Activated CD8-positive, alpha-beta T cell treated with anti-CD3 and anti-CD28 coated beads for 36 hours (primary cell): ENCODE measurements at places on chromosomes 7 and 10. TPM values are rescaled to one million over a fixed set of nuclear protein-coding genes. Genes with fewer than 3 reads are reported as not detected.

GRCh38 chr7:33261585-33261984, 132.2 kb downstream of the BBS9 start:
- H3K36me3 ChIP-seq = peaks cover 3% of the 10 kb centered on the region
- H3K27me3 ChIP-seq = no peaks in the 10 kb centered on the region
- peaks cover 6% of the 10 kb centered on the region for H3K4me1 ChIP-seq
- H3K4me3 ChIP-seq = no peak overlapping the region
- peak; percentile 18 for DNase-seq

DNA sequence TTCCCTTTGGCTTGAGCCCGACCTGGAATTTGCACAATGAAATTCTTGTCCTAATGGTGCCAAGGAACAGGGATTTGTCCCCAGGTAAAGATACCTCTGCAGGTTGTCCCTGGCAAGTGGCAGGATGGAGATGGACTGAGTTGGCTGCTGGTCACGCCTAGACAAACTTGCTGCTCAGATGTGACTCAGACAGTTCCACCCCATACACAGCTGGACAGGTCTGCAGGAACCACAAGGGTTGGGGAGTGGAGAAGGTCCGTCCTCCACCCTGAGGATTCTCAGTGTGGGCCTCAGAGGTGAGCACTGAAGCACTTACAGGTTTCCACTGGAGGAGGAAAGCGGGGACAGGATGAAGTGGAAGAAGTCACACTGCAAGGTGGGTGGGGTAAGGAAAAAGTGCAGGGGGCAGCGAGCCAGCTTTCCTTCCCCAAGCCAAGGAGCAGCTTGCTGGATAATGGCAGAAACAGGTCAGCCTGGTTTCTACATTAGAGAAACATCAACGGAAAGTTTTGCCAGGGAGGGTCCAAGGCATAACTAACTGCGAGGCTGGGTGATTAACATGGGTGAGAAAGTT, 20.5 kb downstream of the ITPRIP start:
- H3K4me3 ChIP-seq = no peak overlapping the region
- peaks cover 48% of the 10 kb centered on the region for H3K4me1 ChIP-seq
- no peaks in the 10 kb centered on the region for H3K27me3 ChIP-seq
- no peak for DNase-seq
- H3K36me3 ChIP-seq = peaks cover 20% of the 10 kb centered on the region

DNA sequence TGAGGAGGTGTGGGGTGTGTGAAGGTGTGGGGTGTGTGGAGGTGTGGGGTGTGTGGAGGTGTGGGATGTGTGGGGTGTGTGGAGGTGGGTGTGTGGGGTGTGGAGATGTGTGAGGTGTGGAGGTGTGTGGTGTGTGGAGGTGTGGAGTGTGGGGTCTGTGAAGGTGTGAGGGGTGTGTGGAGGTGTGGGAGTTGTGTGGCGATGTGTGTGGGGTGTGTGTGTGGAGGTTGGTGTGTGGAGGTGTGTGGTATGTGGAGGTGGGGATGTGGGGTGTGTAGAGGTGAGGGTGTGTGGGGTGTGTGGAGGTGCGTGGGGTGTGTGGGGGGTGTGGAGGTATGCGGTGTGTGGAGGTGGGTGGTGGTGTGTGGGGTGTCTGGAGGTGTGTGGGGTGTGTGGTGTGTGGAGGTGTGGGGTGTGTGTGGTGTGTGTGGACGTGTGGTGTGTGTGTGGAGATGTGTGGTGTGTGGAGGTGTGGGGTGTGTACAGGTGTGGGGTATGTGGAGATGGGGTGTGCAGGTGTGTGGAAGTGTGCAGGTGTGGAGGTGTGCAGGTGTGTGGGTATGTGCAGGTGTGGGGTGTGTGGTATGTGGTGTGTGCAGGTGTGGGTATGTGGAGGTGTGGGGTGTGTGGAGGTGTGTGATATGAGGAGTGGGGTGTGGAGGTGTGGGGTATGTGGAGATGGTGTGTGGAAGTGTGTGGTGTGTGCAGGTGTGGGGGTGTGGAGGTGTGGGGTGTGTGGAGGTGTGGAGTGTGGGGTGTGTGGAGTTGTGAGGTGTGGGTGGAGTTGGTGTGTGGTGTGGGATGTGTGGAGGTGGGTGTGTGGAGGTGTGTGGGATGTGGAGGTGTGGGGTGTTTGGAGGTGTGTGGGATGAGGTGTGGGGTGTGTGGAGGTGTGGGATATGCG, 34.5 kb downstream of the SPDYE17 start:
- H3K36me3 ChIP-seq = no peaks in the 10 kb centered on the region
- H3K4me1 ChIP-seq = peaks cover 3% of the 10 kb centered on the region
- H3K27ac ChIP-seq = no peak overlapping the region
- no peaks in the 10 kb centered on the region for H3K27me3 ChIP-seq
- no peak overlapping the region for H3K4me3 ChIP-seq

DNA sequence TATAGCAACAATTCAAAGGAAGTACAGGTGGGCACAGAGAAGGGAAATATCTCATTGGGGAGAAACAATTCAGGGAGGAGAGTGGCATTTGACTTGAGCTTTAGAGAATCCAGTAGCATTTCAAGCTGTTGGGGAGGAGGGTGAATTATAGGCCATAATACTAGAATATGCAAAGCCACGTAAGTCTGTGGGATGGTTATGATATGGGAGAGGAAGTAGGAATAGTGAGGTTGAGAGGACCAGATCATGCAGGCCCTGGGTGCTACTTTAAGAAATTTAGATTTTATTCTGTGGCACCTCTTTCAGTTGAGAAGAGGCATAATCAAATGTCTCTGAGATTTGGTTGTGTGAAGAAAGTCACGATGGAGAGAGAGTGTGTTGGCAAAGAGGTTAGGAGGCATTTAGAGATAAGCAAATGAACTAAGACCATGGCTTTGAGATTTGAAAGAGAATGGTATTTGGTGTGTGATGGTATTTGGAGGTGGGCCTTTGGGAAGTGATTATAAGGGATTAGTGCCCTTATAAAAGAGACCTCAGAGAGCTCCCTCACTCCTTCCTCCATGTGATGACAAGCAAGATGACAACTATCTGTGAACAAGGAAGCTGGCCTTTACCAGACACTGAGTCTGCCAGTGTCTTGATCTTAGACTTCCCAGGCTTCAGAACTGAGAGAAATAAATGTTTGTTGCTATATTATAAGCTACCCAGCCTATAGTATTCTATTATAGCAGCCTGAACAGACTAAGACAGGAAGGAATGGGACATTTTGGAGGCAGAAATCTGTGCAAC, 15.1 kb downstream of the ADD3 start:
- no peak overlapping the region for H3K4me3 ChIP-seq
- no peaks in the 10 kb centered on the region for H3K36me3 ChIP-seq
- H3K27ac ChIP-seq = peak overlapping the region; percentile 9

DNA sequence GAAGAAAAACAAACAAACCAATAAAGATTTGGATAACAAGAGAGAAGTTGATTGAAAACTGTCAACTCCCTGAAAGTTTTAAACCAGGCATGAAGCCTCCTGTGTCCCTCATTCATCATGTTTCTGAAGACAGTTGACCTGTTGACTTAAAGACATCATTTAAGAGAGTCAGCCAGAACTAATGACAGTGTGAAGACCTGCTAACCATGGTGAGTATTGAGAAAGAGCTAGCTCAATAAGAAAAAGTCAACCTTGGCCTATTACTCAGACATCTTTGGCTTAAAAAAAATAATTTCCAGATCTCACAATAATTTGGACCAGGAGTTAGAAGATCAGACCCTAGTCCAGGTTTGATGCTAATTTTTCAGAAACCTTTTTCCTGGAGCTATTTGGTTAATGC, 45.3 kb upstream of the ANKRD1 start:
- peaks cover 6% of the 10 kb centered on the region for H3K27me3 ChIP-seq
- no peaks in the 10 kb centered on the region for H3K4me1 ChIP-seq
- H3K4me3 ChIP-seq = no peak overlapping the region

DNA sequence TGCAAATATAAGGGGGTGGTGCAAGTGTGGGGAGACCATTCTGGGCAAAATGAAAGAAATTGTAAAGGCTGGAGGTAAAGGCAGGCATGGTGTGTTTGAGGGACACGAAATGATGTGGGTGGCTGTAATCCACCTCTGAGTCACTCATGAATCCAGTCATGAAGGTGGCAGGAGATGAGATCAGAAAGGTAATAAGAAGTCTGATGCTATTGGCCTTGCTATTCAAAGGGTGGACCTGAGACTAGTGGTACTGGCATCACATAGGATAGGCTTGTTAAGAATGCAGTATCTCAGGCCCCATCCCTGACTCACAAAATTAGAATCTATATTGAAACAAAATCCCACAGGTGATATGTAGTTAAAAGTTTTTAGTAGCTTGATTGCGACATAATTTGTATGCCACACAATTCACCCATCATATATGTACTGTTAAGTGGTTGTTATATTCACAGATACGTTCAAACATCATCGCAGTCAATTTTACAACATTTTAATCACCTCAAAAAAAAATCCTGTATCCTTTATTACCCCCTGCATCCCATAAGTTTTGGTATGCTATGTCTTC, 85.6 kb downstream of the ST8SIA6 start:
- DNase-seq = peak; percentile 7
- H3K36me3 ChIP-seq = no peaks in the 10 kb centered on the region
- no peaks in the 10 kb centered on the region for H3K27me3 ChIP-seq
- no peak overlapping the region for H3K27ac ChIP-seq
- peaks cover 3% of the 10 kb centered on the region for H3K4me1 ChIP-seq

DNA sequence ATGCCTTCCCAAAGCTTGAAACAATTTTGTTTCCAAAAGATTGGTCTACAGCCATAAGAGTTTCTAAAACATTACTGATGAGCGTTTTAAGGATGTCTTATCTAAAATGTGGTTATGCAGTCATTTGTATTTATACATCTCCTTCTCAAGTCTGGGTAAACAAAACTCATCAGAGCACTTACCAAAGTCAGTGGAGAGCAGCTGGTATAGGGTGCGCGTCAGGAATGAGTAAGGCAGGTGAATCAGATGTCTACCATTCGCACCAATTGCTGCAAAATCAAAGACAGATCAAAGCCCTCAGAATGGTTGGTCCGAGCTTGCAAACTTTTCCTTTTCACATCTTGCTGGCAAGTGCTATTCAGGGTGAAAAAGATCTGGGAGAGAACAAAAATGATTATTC, 65.6 kb upstream of the FAM171A1 start:
- H3K4me3 ChIP-seq = no peak overlapping the region
- H3K27ac ChIP-seq = no peak overlapping the region
- no peaks in the 10 kb centered on the region for H3K36me3 ChIP-seq
- peaks cover 24% of the 10 kb centered on the region for H3K27me3 ChIP-seq

- no peaks in the 10 kb centered on the region for H3K4me1 ChIP-seq
- DNase-seq = no peak
- H3K27me3 ChIP-seq = peaks cover 27% of the 10 kb centered on the region
- no peak overlapping the region for H3K27ac ChIP-seq
- no peaks in the 10 kb centered on the region for H3K36me3 ChIP-seq
- no peak overlapping the region for H3K4me3 ChIP-seq
Observed at GRCh38 chr7:155795951-155796350, 16.3 kb downstream of the SHH start.

DNA sequence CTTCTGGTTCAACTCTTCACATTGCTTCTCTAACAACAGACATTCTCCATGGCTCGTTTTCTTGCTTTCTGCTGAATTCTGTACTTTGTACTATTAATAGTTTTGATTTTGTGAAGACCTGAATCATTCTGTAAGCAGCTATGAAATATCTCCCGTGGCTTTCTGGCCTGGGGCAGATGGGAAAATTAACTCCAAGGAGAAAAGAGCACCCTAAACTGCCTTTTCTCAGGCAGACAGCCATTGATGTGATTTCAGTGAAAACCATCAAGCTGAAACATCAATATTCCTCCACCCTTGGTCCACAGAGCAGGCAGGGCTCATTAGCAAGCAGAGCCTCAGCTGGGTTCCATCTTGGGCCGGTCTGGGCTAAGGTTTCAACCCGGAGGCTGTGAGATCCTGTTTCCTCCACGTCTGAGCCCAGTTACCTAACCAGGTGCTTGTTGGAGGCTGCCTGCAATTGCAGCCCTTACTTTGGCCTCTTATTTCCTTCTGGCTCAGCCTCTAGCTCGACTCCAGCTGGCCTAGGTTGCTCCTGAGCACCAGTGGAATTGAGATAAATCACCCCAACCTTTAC, 21.1 kb upstream of the EZH2 start:
- H3K4me3 ChIP-seq = no peak overlapping the region
- no peaks in the 10 kb centered on the region for H3K36me3 ChIP-seq
- H3K27ac ChIP-seq = no peak overlapping the region
- no peaks in the 10 kb centered on the region for H3K27me3 ChIP-seq
- H3K4me1 ChIP-seq = peaks cover 26% of the 10 kb centered on the region

GRCh38 chr7:77697535-77697831, 1.2 kb downstream of the RSBN1L start:
- no peaks in the 10 kb centered on the region for H3K27me3 ChIP-seq
- peak overlapping the region; percentile 99 for H3K4me3 ChIP-seq
- peaks cover 47% of the 10 kb centered on the region for H3K4me1 ChIP-seq
- H3K36me3 ChIP-seq = peaks cover 26% of the 10 kb centered on the region
- no peak for DNase-seq

GRCh38 chr10:94439275-94439861, 37.0 kb downstream of the TBC1D12 start:
- H3K36me3 ChIP-seq = no peaks in the 10 kb centered on the region
- DNase-seq = no peak
- H3K27me3 ChIP-seq = peaks cover 9% of the 10 kb centered on the region
- H3K27ac ChIP-seq = no peak overlapping the region
- no peak overlapping the region for H3K4me3 ChIP-seq

DNA sequence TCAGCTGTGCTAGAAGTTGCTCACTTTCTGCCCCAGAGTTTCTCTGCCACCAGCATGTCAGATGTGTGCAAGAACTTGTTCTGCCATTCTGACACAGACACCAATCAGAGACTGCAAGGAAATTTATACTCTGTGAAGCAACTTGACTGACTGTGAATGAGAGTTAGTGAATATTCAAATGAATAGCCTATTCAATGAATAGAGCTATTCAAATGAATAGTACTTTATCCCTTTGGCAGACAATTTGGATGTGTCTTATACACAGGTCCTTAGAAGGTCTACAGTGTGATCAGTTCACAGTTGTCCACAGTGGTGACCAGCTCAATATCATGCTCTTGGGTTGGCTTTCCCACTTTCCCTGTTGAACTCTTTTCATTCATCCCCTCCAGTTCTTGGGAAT, 138.1 kb downstream of the MACC1 start:
- H3K4me3 ChIP-seq = no peak overlapping the region
- DNase-seq = no peak
- no peaks in the 10 kb centered on the region for H3K36me3 ChIP-seq
- no peak overlapping the region for H3K27ac ChIP-seq
- peaks cover 2% of the 10 kb centered on the region for H3K4me1 ChIP-seq

- no peaks in the 10 kb centered on the region for H3K4me1 ChIP-seq
- H3K27ac ChIP-seq = no peak overlapping the region
- H3K4me3 ChIP-seq = no peak overlapping the region
Observed at GRCh38 chr10:104873161-104873560, 232.1 kb downstream of the SORCS3 start.

GRCh38 chr7:132110692-132111091, 465.6 kb downstream of the PLXNA4 start:
- no peak overlapping the region for H3K4me3 ChIP-seq
- H3K27me3 ChIP-seq = no peaks in the 10 kb centered on the region
- H3K36me3 ChIP-seq = no peaks in the 10 kb centered on the region

CRPPA gene
- 1.4 TPM for total RNA-seq

DDC gene
- total RNA-seq = 1.2 TPM

ZNF680 gene
- total RNA-seq = 13.6 TPM

SNX10 gene
- total RNA-seq = 51.1 TPM
